Esophagus mucosa (tissue), 1 donor: ENCODE measurements at places on chromosomes 1 and 21.

DNA sequence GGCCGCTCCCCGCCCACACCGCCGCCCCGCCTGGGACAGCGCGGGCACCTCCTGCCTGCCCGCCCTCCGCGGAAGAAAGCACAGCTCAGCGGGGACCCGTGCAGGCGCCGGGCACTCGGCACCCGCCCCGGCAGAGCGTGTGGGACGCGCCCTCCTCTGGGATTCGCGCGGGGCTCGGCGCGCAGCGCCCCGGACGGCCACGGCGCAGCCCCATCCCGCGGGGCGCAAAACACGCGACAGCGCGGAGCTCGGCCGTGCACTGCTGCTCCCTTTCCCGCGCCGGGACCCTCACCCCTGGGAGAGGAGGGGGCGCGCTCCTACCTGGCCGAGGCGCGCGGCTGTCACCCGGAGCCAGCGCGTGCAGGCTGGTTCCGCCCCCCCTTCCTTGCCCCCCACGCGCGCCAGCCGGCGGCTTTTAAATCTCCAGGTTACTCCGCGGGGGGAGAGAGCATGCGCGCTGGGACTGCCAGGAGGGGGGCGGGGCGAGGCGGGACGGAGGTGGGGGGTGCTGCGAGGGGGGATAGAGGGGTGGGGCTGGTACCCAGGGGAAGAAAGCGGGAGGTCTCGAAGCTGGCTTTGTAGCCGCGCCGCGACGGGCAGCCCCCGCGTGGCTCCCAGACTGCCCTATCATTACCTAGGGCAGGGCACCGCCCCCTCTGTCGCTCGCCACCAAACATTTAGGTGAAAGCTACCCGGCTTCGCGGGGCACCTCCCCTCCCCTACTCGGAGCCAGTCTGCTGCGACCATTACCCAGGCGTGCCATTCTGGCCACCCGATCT lies at the start of gene SLC45A3:
Gene SLC45A3 (minus strand): TSS at position 437 of the 779 bp plus-strand sequence. CDS start 15,853 bp downstream, outside the sequence.
- ATAC-seq, result peak; percentile 45

DNA sequence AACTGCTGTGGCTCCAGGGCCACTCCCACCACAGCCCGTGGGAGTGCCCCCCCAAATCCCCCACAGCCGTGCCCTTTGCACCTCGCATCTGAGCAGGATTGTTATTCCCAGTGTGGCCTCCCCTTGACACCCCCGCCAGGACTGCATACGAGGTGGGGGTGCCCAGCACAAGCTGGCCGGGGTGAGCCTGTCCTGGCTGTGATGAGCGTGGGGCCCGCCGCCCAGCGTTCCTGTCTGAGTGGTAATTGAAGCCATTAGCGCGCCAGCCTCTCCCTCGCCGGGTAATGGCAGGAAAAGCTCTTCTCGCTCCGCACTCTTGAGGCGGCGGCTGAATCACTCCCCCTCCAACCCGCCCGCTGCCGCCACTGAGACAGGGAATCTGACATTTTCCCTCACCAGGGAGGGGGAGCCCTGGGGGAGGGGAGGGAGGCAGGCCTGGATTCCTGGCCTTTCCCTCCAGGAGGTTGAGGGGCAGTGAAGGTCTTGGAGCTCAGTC lies 27.7 kb downstream of the PTPRF start:
- ATAC-seq, result peak; percentile 1

GRCh38 chr1:236351875-236352573 lies 42.1 kb upstream of the EDARADD start:
- no peak for ATAC-seq

- ATAC-seq, result no peak
Measured at GRCh38 chr1:87880764-87881163, 552.1 kb downstream of the LMO4 start.
